Astrocyte (in vitro differentiated cells and primary cell): ENCODE measurements at places on chromosomes 13 and 19.

DNA sequence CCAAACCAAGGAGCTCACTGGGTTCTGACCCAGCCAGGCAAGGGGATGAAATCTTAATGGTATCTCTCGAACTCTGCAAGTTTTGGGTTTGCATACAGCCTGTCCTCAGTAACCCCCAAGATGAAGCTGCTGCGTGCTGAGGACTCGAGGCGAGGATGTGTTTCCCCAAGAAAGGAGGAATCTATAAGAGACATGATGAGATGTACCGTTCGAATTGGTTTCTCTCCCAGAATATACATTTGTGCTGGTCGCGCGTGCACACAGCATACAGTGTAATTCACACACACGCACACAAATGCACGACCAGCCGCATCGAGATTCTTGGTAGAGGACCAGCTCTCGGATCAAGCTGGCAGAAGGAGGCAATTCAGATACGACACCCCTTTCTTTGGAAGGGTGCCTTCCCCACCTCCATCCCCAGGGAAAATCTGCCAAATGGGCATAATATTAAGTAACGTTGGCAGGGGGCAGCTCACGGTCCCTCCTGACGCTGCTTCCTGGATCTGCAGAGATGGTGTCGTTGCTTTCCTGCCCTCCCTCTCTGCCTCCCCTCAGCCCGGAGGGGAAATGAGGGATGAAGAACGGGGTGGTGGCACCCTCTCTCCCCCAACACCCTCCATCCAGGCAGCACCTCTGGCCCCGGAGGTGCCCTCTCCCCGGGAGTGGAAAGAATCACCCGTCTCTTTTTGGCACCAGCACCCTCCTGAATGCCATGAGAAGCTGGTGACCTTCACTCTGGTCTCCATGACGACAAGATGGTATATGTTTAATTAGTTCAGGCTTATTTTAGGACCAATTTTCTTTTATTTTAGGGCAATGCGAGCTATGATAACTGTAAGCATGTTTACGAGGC, 310.2 kb downstream of the ZNF536 start:
- DNase-seq: no peak

DNA sequence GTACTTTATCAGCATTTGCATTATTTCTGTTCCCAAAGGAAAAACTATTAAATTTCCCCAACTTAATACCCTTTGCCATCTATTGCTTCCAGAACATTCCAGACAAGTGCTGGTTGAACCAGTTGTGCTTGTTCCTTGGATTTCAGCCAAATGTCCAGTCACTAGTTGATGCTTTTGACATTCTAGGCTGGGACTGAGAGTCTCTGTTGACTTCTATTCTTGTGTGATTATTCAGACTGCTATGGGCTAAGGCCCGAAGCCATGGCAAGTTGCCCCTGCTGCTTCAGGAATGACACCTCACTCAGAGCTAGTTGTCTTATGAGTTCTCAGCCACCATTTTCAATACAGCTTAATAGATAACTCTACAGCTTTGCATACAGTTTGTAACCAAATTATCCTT, 458.1 kb upstream of the ARGLU1 start:
- DNase-seq: peak; percentile 58

DNA sequence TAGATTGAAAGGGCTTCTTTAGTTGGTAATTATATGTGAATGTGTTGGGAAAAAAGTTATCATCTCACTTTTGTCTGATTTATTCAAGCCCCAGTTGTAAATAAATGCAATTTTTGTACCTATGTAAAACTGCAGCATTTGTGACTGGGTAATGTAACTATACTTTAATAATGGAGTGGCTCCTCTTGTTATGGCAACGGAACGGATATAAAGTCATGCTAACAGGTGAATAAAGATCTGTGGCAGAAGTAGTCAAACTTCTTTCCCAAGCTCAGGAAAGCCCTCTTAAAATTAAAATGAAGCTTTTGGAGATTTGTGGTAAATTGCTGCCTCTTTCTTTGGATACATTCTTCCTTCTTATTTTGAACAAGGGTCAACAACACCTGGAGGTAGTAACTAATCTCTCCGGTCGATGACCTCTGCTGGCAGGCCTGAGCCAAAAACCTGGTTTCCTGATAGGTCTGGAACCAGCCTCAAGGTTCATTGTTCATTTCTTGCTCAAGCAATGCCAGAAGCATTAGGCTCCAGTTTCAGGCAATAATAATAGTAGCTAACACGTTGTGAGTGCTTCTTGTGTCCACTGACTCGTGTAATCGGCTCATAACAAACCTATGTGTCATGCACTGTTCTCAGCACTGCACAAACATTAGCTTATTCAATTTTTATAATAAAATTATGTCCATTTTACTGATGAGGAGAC, 313.4 kb upstream of the DACH1 start:
- DNase-seq: peak; percentile 92

GRCh38 chr19:47151627-47152026, 21.0 kb downstream of the SAE1 start:
- DNase-seq: no peak

GRCh38 chr19:40365613-40366401, 17.3 kb downstream of the PLD3 start:
- peak; percentile 22 for DNase-seq

DNA sequence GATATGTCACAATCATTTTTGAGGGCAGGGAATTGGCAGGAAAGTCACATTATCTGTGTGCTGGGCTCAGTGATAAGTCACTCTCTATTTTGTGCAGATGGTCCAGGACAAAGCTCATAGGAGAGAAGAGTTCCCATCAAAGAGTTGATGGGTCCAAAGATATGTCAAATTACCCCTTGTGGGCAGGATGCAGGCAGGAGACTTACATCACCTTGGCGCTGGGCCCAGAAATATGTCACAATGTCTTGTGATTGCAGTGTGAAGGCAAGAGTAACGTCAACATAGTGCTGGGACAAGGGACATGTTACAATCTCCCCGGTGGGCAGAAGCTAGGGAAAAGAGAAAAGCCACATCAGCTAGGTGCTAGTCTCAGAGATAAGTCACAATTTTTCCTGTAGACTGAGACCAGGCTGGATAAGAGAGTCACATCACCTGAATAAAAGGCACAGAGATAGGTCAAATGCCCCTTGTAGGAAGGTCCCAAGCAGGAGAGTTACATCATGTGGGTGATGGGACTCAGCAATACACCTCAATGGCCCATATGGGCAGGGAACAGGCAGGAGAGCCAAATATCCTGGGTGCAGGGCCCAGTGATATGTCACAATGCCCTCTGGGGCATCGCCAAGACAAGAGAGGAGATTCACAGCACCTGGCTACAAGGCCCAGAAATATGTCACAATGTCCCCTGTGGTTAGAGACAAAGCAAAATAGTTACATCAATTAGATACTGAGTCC, 47.9 kb downstream of the ZNF99 start:
- no peak for DNase-seq

DNA sequence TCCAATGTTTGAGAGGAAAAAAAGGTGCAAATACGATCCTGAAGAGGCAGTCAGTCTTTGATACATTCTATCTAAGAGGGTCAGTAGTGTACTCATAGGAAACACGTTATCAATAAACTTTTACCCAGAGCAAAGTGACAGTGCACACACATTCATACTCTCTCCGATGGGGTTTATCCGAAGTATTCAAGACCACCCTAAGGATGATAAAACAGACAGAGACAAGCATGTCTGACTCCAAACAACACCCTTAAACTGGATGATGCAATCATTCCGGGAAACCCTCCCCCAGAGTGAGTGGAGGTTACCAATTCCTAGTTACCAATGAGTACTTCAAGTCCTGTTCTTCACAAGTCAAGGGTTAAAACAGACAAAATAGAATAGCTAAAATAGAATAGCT, 79.1 kb downstream of the DNAJC3 start:
- DNase-seq: no peak

- no peak for DNase-seq
Measured at GRCh38 chr13:62251734-62252133, 836.1 kb upstream of the PCDH20 start.

DNA sequence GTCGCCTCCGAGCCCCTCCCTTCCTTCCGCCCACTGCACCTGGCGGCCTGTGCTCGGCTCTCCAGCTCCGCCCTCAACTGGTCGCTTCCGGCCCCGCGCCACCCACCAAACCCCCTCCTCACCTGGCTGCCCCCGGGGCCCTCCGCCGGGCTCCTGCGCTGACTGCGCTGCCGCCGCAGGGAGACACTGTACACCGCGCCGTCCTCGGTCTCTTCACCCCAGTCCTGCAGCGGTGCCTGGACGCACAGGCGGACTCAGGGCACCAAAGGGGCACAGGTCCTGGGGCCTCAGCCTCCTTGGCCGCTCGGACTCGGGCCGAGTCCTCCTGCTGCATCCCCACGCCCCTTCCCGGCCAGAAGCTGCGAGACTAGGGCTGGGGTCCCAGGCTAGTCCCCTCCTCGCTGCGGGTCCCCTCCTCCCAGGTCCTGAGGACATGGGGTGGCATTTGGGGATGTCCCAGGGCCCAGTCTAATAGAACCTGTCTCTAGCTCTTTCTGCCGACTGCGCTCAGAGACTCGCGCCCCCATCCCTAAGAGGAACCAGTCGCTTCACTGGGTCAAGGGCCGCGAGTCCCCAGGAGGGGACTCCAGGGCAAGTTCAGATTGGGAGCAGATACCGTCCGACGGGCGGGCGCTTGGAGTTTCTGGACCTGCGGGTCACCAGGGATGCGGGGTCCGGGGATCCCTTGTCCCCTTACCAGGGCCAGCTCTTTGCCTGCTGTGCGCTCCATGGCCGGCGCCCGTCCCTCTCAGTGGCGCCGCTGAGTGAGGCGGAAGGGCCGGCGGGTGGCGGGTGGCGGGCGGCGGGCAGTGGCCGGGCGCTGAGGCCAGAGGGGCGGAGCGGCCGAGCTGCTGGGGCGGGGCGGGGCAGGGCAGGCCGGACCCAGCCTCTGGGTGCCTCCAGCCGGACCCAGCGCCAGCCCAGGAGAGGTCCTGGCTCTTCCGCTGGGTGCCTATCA, at the start of gene RGL3:
RGL3 (minus strand) TSS at position 766 of the 958 bp plus-strand sequence; CDS start at position 730, 36 bp downstream.
- no peak for DNase-seq

GRCh38 chr13:46868091-46868490, 28.8 kb downstream of the HTR2A start:
- DNase-seq: no peak

- DNase-seq: no peak
Measured at GRCh38 chr13:25371875-25372283, at the start of gene ATP8A2. Gene ATP8A2, plus strand, starts transcription at chr13:25371974. Its CDS starts 239 bp downstream, at chr13:25372213.
